Stimulated activated CD8-positive, alpha-beta memory T cell treated with anti-CD3 and anti-CD28 coated beads, Interleukin-7, amount 100 ng/mL, for 48 hours (primary cell): ENCODE measurements at places on chromosomes 12 and 14.
A peak's percentile ranks its signal among the peaks of the same experiment; 100 is the strongest.

- DNase-seq: peak; percentile 36
These were observed 123.0 kb upstream of the PZP start for GRCh38 chr12:9331218-9331626.

GRCh38 chr14:75804570-75805275, 143.7 kb downstream of the TTLL5 start:
- no peak for DNase-seq

DNA sequence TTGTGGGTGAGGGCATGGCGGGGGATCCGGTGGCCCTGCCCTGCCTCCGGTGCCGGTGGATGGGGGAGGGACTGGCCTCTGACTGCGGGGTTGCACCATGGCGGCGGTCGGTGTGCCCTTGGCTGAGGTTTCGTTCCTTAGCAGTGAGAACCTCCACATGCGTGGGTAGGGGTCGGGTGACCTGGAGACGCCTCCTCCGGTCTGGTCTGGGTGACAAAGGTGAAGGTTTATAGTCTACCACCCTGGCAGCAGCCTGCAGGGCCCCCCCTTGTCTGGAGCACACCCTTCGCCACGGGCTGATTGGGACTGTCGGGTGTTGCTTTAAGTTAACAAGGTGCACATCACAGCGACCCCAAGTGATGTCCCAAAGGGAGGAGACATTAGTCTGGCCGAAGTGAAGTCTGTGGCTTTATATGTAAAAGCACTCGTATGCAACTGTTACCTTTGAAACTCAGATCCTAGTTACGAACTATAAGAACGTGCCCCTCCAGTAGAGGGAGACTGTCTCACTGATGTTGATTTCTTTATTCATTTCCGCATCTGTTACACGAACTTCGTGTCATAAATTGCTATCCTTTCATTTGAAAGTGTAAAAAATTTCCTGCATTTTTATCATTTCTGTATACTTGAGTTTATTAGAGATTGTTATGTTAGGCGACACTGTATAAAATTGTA, 74.4 kb downstream of the WDR20 start:
- DNase-seq: no peak

DNA sequence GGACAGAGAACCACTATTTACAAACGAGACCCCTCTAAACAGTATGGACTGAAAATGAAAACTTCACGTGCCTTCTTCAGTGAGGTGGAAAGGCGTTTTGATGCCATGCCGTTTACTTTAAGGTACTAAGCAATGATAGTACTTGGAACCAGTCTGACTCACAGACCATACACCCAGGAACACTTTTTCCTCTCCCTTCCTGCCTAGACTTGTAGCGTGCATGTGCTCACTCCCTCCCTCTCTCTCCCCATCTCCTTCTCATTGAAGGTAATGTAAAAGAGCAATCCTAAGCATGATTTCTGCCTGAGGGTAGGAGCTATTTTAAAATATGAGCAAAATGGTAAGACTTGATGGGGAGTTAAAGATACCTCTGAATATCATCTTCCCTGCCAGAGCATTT, 5.9 kb upstream of the RPL41 start:
- no peak for DNase-seq

DNA sequence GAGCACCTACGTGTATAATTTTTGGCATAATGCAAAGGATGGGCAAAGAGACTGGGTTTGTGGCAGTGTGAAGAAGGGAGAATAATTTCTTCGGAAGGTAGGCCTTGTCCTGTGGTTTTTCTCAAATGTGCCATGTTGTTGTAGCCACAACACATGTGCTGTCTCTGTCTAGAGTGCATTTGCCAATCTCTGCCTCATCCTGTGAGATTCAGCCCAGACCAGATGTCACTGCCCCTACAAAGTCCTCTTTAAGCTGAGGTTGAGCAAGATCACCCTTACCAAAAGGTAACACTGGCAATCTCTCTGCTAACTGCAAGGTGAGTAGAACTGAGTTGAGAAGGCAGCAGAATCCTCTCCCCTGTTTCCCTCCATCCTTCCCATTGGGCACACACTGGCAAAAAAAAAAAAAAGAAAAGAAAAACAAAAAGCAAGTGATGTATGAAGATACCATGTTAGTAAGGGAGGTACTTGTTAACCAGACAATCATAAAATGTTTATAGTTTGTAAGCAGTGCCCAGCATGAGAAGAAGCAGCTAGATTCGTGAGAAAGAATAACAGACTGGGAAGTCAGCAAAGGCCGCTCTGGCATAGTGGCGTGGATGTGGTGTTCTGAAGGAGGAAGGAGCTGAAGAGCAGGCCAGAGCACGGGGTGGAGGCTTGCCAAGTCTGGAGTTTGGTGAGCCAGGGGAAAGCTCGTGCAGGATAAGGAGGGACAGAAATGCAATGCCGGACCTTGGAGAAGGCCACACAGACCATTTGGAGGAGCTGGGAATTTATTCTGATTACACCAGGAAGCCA, 18.9 kb downstream of the DYRK2 start:
- DNase-seq: no peak

GRCh38 chr14:104650057-104650980, 39.1 kb upstream of the INF2 start:
- peak; percentile 33 for DNase-seq

- no peak for DNase-seq
These were observed 86.6 kb upstream of the TRAF3 start for GRCh38 chr14:102690509-102691286.

- DNase-seq: no peak
These were observed 113.5 kb downstream of the TMTC2 start for GRCh38 chr12:82800185-82800584.

DNA sequence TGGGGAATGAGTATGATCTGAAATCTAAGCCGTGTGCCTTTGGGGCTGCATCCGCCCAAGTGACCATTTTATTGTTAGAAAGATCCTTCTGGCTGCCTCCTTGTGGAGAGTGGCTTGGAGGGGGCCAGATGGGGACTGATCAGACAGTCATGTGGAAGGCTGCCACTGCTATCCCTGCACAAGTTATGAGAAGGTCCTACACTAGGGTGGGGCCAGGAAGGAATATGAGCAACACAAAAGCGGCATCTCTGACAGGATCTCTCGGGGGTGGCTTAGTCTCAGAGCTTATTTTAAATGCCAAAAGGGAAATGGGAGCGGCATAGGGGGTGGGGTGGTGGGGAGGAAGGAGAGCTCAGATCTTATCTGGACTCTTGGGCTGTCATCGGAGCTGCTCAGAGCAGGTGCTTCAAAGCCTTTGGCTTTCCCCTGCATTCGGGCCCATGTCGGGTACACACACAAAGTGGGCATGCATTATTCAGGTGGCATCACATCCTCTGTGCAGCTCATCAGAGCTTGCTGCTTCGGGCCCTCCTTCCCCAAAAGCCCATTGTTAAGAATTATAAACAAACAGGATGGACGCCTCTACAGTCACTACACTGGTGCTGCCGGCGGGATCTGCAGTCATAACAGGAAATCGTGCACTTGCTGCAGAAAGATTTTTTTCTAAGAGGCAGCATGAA, 805.4 kb downstream of the VRK1 start:
- DNase-seq: peak; percentile 18

DNA sequence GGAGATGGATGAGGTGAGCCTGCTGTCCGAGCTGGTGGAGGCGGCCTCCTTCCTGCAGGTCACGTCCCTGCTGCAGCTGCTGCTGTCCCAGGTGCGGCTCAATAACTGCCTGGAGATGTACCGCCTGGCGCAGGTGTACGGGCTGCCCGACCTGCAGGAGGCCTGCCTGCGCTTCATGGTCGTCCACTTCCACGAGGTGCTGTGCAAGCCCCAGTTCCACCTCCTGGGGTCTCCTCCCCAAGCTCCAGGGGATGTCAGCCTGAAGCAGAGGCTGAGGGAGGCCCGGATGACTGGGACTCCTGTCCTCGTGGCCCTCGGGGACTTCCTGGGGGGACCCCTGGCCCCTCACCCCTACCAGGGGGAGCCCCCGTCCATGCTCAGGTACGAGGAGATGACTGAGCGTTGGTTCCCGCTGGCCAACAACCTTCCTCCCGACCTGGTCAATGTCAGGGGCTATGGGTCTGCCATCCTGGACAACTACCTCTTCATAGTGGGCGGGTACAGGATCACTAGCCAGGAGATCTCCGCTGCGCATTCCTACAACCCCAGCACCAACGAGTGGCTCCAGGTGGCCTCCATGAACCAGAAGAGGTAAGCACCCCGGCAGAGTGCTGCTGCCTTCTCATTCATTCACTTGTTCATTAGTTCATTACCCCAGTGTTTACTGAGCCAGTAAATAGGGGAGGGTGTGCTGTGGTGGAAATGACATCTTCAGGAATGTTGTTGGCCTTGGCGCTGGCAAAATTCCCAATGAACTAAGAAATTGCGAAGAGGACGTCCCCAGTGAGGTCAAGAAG, 774 bp upstream of the MANSC4 start:
- DNase-seq: no peak

GRCh38 chr12:109029411-109029810, 8.5 kb upstream of the SVOP start:
- DNase-seq: no peak

DNA sequence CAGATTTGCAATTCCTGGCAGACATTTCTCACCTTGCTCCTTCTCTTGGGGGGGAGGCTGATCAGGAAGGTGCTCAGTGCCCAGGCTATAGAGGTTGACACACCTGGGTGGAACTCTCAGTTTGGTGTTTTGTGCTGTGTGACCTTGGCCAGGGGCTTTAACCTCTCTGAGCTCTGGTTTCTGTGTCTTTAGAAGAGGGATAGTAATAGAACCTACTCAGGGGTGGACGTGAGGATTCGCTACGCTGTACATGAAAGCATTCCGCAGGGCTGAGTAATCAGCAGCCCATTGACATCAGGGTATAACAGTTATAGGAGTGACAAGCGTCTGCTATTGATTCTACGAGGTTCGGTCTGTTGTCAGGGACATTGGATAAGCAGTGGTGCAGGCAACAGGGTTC, 98.1 kb downstream of the PHETA1 start:
- DNase-seq: no peak

DNA sequence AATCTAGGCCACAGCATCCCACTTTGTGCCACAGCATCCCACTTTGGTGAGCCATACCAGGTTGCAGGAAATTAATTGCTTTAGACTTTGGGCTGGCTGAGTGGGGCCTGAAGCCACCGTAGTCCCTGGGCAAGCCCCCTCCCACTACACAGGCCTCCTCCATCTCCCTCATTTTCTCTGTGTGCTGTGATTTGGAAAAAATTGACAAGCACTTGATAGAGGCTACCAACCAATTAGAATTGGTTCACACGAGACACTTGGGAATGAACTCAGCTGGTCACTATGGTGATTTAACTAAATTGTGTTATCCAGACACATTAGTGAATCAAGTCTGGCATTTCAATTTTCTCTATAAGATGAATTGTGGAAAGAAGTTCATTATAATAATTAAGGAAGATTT, 481.1 kb downstream of the DIO2 start:
- DNase-seq: no peak

DNA sequence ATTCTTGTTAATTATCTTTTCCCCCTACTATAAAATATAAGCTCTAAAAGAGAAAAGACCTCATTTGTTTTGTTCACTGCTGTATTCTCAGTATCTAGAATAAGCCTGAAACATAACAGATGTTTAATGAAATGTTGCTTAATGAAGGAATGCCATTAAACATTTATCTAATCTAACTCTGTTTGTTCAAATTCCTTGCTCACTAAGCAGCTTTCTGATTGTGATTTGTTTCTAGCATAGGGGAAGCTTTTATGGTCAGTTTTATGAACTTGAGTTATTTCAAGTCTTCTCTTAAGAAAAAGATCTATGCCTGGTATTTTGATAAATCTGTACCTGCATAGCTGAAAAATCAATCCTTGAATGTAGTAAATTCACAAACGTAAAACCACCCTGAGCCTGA, 308.6 kb downstream of the CCDC91 start:
- no peak for DNase-seq

DNA sequence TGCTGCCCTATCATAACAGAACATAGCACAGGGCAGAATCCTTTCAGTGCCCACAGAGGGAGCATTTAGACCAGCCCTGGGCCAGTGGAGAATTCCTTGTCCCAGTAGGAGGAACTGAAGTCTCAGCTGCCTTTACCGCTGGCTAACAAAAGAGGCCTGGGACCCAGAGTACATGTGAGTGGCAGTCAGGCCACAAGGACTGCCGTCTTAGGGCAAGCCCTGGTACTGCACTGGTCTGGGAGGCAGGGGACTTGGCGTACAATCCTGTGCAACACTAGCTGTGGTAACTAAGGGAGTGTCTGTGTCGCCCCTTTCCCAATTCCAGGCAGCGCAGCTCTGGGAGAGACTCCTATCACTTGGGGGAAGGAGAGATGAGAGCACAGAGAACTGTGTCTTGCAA, 17.0 kb upstream of the CSRP2 start:
- no peak for DNase-seq

- no peak for DNase-seq
These were observed 58.1 kb upstream of the PRMT8 start for GRCh38 chr12:3432868-3433267.

DNA sequence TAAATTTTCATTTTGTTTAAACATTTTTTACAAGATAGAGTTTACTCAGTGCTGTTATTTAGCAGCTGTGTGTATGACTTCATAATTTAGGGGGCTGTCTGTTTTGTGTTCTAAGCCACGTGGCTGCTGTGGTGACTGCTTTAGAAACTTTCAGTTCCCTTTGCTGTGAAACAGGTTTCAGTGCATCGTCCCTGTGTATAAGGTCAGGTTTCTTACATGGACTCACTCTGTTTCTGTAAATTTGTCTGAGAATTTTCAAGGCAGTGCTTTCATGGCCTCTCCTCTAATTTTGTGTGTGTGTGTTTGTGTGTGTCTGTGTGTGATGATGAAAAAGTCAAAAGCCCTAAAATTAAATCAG, 32.4 kb downstream of the BICD1 start:
- peak; percentile 25 for DNase-seq

DNA sequence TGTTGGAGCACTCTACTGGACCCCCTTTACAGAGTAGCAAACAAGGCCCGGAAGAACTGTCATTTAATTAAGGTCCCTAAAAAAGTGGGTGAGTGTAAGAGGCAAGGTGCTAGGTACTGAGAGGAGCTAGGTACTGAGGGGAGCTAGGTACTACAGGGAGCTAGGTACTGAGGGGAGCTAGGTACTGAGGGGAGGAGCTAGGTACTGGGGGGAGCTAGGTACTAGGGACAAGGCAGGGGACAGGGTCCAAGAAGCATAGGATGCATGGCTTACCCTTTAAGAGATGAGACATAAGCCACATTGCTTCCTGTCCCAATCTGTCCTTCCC, 4.9 kb downstream of the KRT5 start:
- DNase-seq: no peak

GRCh38 chr12:64010069-64010686, 165.7 kb downstream of the SRGAP1 start:
- no peak for DNase-seq
